RPMI7951 (cell line): ENCODE measurements at places on chromosomes 11 and 22. TPM values are rescaled to one million over a fixed set of nuclear protein-coding genes. Genes with fewer than 3 reads are reported as not detected.

DNA sequence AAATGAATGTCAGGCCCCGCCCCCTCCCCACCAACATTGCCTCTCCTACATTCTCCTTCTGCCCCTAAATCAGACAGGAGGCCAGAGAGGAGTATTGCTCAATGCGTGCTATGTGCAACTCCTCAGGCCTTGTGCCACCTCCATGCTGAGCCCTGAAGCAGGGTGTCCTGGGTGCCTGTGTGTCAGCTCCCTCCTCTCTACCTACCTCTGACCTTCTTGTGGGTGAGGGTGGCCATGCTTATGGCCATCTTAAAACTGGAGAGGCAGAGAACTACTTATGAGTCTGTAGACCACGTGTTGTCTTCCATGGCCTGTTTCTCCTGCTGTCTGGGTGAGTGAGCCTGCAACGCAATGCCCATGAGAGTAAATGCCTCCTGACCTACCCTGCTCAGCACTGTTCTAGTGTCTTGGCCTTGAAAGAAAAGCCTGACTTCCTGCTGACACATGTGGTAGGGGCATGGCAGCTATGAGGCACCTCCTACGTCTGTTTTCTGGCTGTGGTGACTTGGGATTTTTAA lies 10.5 kb downstream of the MCAM start:
- no peak for DNase-seq

- DNase-seq = no peak
Measured at GRCh38 chr11:33366918-33367317, 109.7 kb downstream of the HIPK3 start.

GRCh38 chr11:72471005-72471898 lies 36.9 kb upstream of the CLPB start:
- DNase-seq = peak; percentile 71

RASSF10 gene
- 0.12 and 0.20 TPM in 2 replicates for total RNA-seq
